ELF-1 (cell line): ENCODE measurements at places on chromosomes 7 and 10.

DNA sequence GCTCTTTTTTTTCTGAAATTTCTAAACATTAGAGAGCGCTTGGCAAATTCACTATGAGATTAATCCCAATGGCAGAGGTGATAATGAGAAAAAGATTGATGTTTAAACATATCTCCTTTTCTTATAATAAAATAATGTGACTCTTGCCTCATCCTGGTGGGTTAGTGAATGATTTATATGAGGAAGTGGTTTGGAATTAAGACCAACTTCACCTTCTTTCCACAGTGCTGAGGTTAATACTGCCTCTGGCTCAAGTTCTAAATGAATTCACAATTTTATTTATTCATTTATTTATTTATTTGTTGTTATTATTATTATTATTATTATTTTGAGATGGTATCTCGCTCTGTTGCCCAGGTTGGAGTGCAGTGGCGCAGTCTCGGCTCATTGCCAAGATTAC, 40.5 kb upstream of the ADO start:
- no peak for DNase-seq

DNA sequence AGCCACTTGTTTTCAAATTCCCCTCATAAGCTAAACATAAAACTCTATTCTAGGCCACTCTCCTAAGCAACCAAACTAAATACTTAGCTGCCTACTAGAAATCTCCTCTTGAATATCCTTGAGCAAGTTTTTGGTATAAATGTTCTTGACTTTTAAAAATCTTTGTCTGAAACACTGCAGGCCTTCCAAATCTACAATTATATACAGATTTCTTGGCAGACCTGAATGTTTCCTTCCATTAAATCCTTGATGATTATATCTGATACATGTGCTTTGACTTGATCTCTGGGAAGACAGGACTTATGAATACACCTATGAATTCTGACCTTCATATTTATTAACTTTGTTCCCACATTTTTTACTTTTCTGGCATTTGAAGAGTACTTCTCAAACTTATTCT, 314.5 kb downstream of the CACNA2D1 start:
- DNase-seq = no peak

- DNase-seq = no peak
These were observed 359.5 kb upstream of the MGMT start for GRCh38 chr10:129107525-129107924.

DNA sequence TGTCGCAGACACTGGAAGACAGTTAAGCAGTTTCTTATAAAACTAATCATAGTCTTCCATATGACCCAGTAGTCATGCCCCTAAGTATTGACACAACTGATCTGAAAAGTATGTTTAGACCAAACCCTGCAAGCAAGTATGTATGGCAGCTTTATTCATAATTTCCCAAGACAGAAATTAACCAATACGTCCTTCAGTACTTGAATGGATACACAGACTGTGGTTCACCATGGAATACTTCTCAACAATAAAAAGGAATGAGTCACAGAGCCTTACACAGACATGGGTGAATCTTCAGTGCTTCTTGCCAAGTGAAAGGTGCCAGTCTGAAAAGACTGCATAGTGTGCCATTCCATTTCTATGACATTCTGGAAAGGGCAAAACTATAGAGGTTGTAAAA, 50.2 kb upstream of the AKR1E2 start:
- no peak for DNase-seq

- DNase-seq = no peak
These were observed 9.3 kb downstream of the GIMAP7 start for GRCh38 chr7:150524018-150524417.

GRCh38 chr7:100682228-100682741, 8.7 kb downstream of the GNB2 start:
- peak; percentile 47 for DNase-seq

GRCh38 chr7:101699399-101699798, 70.3 kb upstream of the MYL10 start:
- no peak for DNase-seq

DNA sequence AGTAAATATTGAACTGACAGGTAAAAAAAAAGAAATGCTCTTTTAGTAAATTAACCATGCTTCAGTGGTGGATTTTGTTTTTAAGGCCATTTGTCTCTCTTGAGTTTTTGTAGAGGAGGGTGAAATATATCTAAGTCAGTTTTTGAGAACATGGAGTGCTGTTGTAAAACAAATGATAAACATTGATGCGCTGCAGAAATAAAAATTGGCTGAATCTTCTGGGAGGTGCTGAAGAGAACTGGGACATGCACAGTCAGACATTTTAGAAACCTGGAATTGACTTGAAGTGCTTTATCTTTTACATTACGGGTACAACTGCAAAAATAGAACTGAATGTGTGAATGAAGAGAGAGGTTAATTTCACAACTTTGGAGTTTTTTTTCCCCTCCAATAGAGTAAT, 203.0 kb upstream of the HDAC9 start:
- DNase-seq = no peak

DNA sequence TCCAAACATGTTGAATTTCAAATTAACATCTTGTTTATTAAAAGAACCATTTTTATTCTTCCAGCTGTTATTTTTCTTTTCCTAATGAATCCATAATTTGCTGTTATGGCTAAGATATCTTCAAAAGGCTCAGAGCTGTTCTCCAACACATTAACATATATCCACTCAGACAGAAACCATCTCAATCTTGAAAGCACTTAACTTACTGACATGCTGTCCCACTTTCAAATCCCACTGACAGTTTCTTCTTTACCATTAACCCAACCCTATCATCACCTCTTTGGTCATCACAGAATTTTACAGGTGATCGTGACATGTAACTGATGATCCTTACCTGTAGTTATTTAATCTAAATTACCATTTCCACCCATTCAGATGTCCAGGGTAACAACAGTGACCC, 75.5 kb upstream of the AFAP1L2 start:
- no peak for DNase-seq

- DNase-seq = no peak
These were observed 492 bp downstream of the COG5 start for GRCh38 chr7:107563081-107563774.

GRCh38 chr7:77765906-77766800, 32.1 kb downstream of the TMEM60 start:
- DNase-seq = no peak

GRCh38 chr7:110095372-110096052, 995.4 kb upstream of the LRRN3 start:
- DNase-seq = no peak

GRCh38 chr10:11871466-11871865, 48.3 kb downstream of the PROSER2 start:
- DNase-seq = no peak

- peak; percentile 4 for DNase-seq
These were observed at the start of gene DNAJC12 for GRCh38 chr10:67837541-67838314. TSS of gene DNAJC12 (minus strand) at chr10:67838188. CDS start at chr10:67838011, 177 bp downstream.

DNA sequence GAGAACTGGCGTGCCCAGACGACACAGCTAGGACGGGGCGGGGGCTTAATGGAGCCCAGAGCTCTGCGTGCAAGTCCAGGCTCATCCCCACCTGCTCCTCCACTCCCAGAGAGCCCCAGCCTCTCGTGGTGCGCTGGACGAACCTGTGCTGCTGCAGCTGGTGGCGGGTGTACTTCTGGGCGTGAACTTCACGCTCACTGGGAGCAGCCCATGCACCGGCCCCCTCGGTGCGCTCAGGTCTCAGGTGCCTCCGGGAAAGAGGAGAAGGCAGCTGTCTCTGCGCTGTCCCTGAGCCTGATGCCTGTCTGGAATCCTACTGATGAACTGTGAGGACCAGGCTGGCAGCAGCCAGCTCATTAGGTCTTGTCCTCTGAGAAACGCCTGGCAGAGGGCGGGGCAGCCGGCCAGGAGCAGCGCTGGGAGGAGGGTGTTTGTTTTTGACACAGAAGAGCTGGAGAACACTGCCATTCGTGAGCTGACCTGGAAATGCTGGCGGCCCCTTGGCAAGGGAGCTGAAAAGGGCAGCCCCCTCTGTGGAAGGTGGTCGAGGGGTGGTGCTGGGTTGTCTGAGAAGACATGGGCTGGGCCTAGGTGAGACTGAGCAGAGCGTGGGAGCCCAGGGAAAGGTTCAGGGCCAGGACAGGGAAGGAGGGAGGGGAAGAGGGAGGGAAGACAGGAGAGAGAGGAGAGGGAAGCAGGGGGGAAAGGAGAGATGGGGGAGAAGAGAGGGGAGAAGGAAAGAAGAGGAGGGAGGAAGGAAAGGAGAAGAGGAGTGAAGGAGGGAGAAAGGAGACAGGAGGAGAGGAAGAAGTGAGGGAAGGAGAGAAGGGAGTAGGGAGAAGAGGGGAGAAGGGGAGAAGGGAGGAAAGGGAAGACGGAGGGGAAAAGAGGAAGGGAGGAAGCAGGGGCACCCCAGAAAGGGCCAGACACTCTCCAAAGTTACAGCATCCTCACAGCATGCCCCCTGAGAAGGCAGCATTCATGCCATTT, 53.5 kb upstream of the TNS3 start:
- DNase-seq = peak; percentile 67

GRCh38 chr10:120431251-120431651, 25.8 kb upstream of the PLPP4 start:
- DNase-seq = no peak

GRCh38 chr10:71216363-71216695, 4.0 kb downstream of the UNC5B start:
- no peak for DNase-seq

DNA sequence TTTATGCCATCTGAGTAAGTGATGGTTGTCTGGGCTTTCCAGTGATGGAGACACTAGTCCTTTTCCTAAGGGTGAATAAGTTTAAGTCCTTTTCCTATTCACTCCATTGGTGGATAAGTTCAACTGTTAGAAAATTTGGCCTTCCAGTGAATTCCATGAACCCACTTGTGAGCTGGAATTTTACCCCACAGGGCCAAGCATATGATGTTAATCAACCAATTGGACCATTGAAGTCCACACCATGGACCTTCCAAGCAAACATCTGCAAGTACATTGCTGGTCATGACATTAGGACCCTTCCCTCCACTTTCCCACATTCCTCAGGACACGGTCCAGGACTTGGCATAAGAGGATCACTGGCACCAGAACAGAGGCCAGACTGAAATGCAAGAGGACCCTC, 381.4 kb downstream of the RPS24 start:
- DNase-seq = no peak

DNA sequence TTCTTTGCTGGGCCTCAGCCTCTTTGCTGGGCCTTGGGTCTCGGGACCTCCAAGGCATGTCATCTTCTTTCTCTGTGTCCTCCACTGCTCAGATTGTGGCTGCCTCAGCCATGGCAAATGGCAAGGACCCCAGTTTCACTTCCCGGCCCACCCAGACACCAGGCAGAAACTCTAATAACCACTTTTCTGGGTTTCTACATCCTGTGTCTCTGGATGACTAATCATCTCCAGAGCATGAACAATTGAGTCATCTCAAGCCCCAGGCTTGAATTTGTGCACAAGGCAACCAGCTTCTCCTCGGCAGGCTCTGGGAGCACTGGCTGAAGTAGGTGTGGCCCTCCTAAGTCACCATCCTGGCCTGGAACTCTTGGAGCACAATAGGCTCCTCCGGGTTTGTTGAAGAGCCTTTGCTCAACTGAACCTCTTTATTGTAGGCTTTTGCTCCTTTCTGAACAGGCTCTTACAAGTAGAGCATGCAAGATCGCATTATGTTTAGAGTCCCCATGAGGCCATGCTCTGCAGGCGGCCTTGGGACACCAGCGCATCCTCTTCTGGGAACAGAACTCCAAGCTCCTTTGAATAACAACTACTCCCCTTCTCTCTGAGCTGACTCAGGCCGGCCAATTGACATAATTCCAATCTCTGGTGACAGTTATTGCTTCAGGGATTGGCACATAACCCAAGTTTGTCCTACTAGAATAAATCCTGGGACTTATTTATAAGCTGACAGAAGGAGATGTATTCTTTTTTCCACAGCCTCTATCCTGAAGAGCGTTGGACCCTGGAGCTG, 218.1 kb downstream of the WDR11 start:
- no peak for DNase-seq

DNA sequence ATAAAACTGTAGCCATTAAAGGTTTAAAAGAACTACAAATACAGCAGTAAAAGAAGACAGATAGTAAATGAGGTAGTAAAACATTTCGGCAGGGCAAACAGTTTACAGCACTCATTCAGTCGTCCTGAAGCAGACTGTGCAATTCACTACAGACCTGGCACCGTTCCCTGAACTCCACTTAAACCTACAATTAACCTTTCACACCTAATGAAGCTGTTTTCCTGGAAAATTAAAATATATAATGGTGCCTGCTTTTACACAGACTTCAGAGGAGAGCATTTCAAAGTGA, 335.3 kb downstream of the GFRA1 start:
- DNase-seq = no peak

DNA sequence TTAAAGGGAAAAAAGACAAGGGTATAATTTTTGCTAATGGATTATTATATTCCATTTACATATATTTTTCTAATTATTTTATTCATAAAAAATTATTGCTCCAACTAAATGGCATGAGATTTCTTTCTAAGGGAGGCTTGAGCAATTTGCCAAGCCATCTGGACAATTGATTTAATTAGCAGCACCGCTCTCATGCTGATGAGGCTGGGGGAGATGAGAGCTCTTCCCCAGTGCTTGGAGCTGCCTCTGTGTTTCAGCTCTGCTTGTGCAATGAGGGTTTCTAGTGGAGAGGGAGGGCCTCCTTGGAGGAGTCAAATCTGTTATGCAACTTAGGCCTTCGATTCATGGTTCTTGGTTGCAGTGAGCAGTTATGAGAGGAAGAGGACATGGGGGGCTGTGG, 574.3 kb downstream of the TCERG1L start:
- no peak for DNase-seq

DNA sequence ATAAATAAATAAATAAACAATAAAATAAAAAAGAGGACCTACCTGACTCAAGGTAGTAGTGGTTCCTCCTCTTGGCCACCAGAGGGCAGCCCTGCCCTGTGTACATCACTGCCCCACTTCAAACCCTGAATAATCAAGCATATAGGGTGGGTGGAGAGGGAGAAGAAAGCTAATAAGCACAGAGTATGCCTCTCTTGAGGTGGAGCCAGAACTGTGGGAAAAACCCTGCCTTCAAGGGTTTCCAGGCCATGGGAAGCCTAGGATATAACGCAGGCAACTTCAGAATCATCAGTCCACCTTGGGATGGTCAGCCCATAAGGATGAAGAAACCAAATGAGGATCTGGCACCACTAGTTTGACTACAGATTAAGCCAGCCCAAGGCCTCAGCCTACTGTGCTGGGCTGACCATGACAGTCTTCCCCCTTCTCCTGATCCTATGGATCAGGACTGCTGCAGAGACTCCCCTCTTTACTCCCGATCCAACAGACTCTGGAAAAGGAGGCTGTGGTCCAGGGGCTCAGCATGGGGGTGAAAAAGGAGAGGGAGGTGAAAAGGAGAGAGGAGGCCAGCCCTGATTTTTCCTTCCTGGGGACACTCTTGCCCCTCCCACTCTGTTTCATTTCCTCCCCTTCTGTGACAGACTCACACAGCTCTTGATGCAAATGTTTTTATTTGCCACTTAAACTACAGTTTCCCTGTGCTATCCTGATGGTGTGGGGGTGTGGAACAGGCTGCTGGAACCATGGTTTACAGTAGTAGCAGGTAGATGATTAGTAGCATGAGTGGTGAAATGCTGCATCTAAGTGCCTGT, 10.1 kb downstream of the AVPI1 start:
- DNase-seq = peak; percentile 37

GRCh38 chr7:2659556-2660358, 28.0 kb downstream of the TTYH3 start:
- DNase-seq = no peak

GRCh38 chr10:123266971-123267370, 112.8 kb downstream of the BUB3 start:
- no peak for DNase-seq
